T-cell (primary cell): ENCODE measurements at places on chromosomes 1 and 21. TPM values are rescaled to one million over a fixed set of nuclear protein-coding genes. Genes with fewer than 3 reads are reported as not detected.

VWA1 gene
- not detected for total RNA-seq

GRCh38 chr1:31208361-31208945 is 31.2 kb downstream of the NKAIN1 start:
- DNase-seq, result no peak

LMX1A gene
- not detected for total RNA-seq

DNA sequence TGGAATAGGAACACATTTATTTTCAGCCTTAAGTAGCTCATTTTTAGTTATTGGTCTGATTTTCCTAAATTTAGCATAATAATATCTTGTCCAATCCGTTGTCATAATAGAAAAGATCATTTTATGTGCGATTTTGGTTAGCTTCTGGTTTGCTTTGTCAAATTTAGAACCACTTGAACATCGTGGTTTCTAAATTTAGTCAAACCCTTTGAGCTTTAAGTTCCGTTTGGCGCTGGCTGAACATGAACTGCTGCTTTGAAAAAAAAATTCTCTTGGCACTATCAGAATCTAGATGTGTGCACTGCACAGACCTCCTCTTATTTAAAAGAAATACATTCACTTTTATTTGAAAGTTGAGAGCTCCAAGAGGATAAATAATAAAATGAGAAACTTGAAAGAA is 370.6 kb downstream of the PTPRC start:
- no peak for DNase-seq

GRCh38 chr1:59183749-59184317 is 113.1 kb upstream of the FGGY start:
- no peak for DNase-seq

DNA sequence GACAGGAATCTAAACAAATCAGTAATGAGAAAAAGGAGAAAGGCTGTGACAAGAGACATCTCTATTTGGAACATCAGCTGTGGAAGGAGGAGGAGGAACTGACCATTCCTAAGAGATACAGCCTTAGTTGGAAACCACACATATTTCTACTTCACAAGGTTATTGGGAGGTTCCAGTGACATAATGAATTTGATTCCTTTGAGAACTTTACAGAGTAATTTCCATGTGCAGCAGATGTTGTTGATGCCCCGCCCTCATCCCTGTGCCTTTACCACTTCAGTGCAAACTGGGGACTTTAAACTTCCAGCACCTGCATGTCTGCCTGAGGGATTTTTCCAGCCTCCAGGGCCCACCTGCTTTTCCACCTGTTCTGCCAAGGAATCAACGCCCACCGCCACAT is 9.3 kb upstream of the ST6GALNAC5 start:
- no peak for DNase-seq

OVAAL gene
- total RNA-seq, result not detected

GRCh38 chr1:185733818-185734735 is at the start of gene HMCN1:
Gene HMCN1 (plus strand): TSS chr1:185734391. CDS start chr1:185734780, 389 bp downstream.
- DNase-seq, result no peak

DNA sequence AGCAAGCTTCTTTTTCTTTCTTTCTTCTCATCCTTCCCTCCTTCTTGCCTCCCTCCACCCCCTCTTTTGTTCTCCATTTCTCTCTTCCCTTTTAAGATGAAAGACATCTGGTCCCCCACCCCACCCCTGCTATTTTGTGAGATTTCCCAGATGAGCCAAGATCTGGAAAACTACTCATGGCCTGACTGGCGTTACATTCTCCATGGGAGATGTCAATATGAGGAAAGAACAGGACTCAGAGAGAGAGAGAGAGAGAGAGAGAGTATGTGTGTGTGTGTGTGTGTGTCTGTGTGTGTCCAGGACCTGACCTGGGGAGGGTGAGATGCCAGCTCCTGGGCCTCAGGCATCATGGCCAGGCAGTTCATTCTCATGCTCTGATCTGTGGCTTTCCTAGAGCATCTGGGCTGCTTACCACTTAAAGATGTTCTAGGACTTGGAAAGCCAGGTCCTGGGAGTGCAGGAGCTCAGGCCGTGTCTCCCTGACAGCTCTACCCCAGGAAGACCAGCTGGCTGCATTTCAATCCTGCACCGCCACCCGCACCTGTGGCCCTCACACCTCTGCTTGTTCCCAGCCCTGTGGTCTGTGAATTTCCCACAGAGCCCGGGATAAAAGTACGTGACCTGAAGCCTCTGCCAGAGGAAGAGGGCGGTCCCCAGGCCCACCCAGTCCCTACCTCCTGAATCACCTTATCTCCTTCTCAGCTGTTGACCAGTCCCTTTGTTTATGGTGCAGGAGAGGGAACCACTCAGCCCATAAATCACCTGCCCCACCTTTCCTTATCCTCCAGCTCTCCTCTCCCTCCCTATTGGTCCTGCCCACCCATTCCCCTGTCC is 3.2 kb upstream of the BEST4 start:
- no peak for DNase-seq

DNA sequence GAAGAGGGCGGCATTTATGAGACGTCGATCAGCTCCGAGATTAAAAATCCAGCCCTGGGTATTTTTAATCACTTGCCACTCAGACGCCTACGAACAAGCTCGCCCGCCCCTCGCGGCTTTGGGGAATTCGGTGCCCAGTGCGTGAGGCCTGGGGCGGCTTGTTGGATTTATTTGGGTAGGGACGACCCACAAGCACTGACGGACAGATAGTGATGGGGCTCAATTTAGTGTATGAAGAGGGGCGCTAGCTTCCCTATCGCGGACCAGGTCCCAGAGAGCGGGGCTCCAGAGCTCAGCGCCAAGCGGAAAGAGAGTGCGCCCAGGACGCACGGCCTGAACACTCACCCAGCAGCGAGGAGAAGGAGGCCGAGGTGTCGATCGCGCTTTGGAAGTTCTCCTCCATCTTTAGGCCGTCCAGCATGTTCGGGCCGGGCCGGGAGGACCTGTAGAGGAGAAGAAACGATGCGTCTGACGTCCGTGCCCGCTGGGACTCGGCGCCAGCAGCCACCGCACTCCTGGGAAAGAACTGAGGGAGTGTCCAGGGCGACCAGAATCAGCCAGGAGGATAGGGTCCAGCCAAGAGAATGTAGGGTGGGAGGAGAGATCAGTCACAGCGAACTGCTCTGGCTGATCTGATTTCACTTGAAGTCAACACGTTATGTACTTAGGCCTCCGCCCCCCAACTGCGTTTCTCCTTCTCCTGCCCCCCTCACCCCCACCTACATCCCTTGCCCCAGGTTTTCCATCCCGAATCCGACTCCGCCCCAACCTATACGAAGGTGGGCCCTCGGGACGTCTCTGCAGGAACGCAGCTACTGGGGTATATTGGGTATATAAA is 1.2 kb downstream of the LMX1A start:
- no peak for DNase-seq

GRCh38 chr21:28132713-28133112 is 860.0 kb downstream of the LTN1 start:
- DNase-seq, result no peak

- no peak for DNase-seq
These were observed 65.6 kb upstream of the SRSF10 start for GRCh38 chr1:24045771-24046170.

AMY1A gene
- total RNA-seq, result not detected

GRCh38 chr1:183282101-183282855 is 96.2 kb downstream of the LAMC2 start:
- DNase-seq, result no peak

GRCh38 chr1:119675349-119676345 is 27.6 kb upstream of the ZNF697 start:
- peak; percentile 49 for DNase-seq

DNA sequence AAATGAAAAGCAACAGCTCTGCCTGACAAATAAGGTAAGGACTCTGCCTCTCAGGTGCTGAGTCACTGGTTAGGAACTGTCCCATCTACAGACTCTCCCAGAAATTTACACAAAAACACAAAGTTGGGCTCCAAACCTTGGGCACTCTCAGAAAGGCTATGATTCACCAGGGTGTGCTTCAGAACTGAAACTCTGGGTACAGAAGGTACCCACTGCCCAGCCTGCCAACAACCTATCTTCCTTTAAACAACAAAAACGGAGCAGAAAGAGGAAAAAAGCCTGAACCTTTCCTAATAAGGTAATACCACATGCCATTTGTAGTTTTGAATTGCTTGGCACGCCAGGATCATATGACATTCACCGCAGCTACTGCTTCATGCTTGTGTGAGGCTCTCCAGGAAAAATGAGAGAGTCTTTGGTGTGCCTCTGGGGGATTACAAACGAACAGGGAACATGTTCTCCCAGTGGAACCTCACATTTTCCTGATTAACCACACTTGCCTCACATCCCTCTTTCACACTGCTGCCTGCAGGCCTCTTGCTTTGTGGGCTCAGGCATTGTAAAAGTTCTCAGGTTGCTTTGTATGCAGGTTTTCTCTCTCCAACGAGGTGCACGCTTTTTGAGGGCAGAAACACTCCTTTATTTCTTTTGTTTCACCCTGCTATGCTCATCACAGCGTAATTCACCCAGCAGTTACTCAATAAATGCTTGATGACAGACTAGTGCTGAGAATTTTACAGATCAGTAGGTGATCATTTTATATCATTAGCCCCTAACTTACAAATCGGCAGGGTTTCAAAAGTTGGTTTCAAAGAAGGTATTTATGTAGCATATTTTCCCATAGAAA is 65.1 kb downstream of the GADD45A start:
- no peak for DNase-seq

- no peak for DNase-seq
These were observed 346.7 kb upstream of the ADGRL4 start for GRCh38 chr1:79353224-79353623.

GRCh38 chr1:214569357-214570004 is 18.1 kb upstream of the PTPN14 start:
- no peak for DNase-seq

PKN2 gene
- 35.9 TPM for total RNA-seq

KCNJ6 gene
- not detected for total RNA-seq

DNA sequence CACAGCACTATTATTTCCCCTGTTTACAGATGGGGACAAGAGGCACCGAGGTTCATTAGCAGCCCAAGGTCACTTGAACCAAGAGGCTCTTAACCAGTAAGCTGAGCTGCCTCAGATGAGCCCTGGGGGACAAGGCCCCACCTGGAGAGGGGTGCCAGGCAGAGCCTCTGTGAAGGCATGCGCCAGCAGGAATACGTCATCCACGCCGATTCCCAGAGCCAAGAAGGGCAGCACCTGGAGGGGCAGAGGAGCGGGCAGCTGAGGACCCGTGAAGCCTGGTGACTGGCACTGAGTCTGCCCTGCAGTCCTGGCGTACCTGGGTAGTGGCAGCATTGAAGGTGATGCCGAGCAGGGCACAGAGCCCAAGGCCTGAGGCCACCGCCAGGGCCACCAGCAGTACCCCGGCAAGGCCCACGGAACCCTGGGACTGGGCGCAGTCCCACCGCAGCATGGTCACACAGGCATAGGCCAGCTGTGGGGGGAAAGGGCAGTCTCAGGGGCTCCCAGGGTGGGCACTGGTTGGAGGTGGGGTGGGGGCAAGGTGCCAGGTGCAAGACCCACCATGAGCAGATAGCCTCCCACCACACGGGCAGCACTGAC is 14.1 kb downstream of the PTCH2 start:
- no peak for DNase-seq
